ENCODE measurements at places on chromosomes 2 and 18.

GRCh38 chr2:239550357-239550756 is 149.5 kb upstream of the HDAC4 start:
- DNase-seq, result no peak

- no peak for DNase-seq
These were observed 85.2 kb upstream of the SPATS2L start for GRCh38 chr2:200221055-200221955.

GRCh38 chr2:69278366-69278765 is 108.7 kb downstream of the GFPT1 start:
- DNase-seq, result no peak

DNA sequence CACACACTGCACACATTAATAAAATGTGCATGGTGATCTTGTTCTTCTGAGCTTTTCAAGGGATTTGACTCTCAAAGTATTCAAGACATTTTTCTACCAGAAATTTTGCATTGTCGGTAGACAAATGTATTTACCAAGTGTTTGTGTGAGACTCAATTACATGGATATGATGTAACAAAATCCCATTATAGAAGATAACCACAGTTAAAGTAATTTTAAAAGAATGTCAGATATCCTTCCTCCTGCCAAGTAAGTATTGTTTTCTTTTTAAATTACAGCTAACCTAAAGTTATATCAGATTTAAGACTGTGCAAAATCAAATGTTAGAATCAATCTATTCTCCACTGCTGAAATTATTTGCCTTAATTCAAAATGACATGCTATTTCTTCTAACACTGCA is 1344.5 kb upstream of the CHAC2 start:
- no peak for DNase-seq

GRCh38 chr2:200028998-200029397 is 73.6 kb downstream of the MAIP1 start:
- DNase-seq, result no peak

DNA sequence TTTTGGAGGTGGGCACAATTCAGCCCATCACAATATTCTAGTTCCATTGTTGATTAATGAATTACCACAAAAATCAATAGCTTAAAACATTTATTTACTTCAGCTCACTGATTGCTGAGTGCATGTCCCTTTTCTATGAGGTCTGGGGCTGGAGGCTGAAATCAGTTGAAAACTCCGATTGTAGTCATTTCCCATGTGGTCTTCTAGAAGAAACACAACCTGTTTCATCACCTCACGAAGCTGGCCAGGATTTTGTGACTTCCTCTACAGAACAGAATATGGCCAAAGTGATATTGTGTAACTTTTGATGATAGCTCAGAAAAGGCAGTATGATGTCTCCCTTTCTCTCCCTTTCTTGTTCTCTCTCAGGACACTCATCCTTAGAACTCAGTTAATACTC is 44.1 kb upstream of the CYRIA start:
- no peak for DNase-seq

- no peak for DNase-seq
These were observed 343.1 kb upstream of the SLC39A10 start for GRCh38 chr2:195313962-195314361.

DNA sequence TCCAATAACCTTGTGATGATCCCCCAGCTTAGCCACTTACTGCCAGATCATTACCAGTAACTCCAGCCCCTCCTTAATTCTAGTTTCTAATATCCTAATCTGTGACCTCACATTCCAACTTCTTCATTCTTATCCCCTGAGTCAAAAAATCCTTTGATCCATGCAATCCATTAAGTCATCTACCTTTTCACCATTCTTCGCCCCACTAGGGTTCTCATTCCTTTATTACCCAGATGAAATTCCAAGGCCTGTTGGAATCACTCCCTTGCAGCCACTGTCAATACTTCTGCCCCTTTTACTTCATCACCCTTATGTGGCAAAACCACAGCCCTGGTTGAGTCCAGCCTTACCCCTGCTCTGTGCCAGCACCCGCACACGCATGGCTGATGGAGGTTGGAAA is 20.3 kb upstream of the IL36G start:
- DNase-seq, result no peak

GRCh38 chr2:240814946-240815760 is 4.9 kb downstream of the KIF1A start:
- no peak for DNase-seq

DNA sequence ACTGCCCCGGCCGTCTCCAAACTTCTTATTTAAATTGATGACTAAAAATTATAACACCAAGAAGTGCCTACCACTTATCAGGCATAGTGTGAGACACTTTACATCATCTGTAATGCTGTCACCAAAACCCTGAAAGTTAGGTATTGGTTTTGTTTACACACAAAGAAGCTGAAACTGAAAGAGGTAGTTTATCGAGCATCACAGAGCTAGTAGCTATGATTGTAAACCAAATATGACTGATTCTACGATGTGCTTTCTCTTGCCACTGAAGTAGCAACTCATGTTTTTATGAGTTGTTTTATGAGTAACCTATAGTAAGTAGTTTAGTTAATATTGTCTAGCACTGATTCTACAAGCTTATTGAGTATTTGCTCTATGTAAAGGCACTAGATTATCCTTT is 31.5 kb downstream of the DYNC1I2 start:
- DNase-seq, result no peak

GRCh38 chr2:204479557-204479956 is 65.7 kb upstream of the PARD3B start:
- DNase-seq, result no peak

DNA sequence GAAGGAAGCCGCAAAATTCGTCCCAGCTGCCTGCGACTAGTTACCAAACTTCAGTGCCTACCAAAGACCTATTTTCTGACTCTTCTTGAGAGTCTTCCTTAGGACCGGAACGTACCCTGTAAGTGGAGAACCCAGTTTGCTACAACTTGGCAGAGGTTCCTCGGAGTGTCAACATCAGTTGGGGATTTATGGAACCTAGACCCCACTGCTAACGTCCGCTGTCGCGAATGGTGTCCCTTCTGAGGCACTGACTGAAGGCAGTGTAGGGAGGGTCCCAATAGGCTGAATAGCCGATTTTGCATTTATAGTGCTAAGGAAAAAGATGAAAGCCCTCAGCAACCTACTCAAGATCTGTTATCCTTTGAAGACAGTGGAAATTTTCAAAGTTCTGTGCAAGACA is 568 bp upstream of the STK17B start:
- DNase-seq, result no peak

DNA sequence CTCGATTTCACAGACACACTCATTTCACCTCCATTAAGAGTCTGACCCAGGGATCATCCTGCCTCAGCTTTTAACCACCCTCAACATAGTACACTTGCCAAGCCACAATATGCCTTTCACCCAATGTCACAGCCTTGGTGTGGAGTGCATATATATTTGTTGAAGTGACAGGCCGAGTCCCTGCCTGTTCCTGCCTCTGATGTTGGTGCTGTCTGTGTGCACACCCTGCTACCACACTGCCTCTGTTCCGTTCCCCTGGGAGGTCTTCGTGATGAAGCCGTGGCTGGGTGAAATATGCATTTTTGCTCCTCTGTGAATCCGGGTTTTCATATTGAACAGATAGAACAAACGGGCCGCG is 90.3 kb downstream of the RNF144A start:
- no peak for DNase-seq

GRCh38 chr2:159613091-159613490 is 3.3 kb downstream of the BAZ2B start:
- no peak for DNase-seq

GRCh38 chr2:36330473-36331395 is 24.8 kb upstream of the CRIM1 start:
- DNase-seq, result no peak

- DNase-seq, result no peak
These were observed 25.7 kb downstream of the DIS3L2 start for GRCh38 chr2:231987124-231987727.

GRCh38 chr2:169746240-169746639 is 12.6 kb downstream of the KLHL23 start:
- no peak for DNase-seq

- DNase-seq, result no peak
These were observed 68.2 kb upstream of the MBOAT2 start for GRCh38 chr2:9071584-9072124.

DNA sequence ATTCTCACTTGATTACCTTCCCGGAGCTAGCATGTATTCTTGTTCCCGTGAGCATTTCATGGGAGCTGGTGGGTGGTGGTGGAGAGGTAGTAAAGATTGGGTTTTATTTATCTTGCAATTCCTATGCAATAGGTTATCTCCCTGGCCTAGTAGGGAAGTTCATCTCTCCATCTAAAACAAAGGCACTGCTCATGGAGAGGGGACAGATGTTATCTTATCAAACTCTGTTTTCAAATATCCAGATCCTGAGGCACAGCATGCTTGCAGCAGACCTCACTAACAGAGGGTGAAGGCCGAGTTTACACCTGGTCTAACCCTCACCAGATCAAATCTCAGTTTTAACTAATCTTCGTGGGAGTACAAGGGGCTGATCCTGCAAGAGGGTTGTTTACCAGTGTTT is 98.9 kb downstream of the CYRIA start:
- no peak for DNase-seq

- no peak for DNase-seq
These were observed 33.0 kb downstream of the CMPK2 start for GRCh38 chr2:6832596-6833299.

DNA sequence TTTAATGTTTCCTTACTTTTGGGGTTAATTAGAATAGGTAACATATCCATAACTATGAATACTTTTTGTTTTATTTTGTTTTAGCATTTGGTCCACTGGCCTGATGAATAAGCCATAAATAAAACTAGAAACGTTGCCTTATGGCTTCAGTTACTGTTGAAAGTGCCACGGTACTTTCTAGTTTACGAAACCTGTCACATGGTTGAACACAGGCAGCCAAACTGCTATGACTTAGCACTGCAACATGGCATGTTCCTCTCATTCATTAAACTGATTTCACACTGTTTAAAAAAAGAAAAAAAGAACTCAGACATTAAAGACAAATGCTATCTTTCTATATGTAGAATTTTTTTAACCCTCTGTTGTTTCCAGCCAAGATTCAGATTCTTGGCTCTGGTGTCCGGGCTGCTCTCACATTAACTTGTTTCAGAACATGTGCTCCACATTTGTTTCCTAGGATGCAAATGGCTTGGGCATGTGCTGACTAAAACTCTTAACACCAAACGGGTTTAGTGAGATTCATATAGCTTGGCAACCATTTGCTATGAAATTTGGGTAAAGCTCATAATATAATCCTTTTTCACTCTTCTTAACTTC is 323.9 kb upstream of the RND3 start:
- no peak for DNase-seq
